ENCODE measurements at places on chromosomes 12 and 14.

- H3K27me3 ChIP-seq = peaks cover 6% of the 10 kb centered on the region
- no peak overlapping the region for H3K27ac ChIP-seq
- peaks cover 37% of the 10 kb centered on the region for H3K4me1 ChIP-seq
- peaks cover 71% of the 10 kb centered on the region for H3K36me3 ChIP-seq
- DNase-seq = no peak
Measured at GRCh38 chr12:52074971-52075724, 4.4 kb upstream of the SMIM41 start.

DNA sequence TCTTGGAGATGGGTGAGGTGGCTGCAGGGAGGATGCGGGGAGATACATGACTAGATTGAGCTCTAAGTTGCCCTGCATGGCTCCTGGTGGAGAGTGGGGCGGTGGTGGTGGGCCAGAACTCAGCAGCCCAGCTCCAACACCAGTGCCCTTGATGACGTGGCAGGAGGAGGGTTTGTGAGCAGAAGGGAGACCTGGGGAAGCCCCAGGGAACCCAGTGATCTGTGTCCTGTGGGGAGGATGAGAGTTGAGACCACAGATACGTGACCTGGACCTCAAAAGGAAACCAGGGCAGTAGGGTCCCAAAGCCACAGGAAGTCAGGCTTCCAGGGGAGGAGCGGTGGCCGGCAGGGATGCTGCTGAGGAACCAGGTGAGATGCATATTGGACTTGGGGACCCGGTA lies 989.1 kb upstream of the TMEM132C start:
- peaks cover 4% of the 10 kb centered on the region for H3K27me3 ChIP-seq
- DNase-seq = no peak
- H3K27ac ChIP-seq = no peak overlapping the region
- H3K4me3 ChIP-seq = no peak overlapping the region
- H3K4me1 ChIP-seq = no peaks in the 10 kb centered on the region

DNA sequence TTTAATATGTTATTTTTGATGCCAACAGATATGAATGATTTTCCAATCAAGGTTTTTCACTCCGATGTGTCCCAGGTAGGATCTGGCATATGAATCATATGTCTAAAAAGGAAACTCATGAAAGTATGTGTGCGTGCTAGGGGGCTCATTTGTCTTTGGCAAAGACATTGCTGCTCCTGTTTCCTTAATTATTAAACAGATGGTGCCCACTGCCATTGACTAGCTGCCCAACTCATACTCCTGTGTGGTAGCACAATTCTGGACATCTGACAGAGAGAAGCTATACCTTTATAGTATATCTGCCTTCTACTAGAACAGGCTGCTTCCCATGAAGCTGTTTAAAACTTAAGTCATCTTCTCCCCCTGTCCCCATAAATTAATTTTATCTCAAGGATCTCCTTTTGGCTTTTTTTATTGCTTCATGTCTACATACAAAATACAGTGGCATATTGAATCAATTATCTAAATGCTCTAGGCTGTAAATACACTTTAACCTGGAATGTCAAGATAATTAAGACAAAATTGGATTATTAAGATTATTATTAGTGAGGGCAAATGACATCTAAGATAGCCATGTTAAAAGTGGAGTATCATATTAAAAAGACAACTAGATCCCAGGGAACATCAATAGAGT lies 1.4 kb upstream of the PDE3A start:
- H3K27me3 ChIP-seq = peaks cover 7% of the 10 kb centered on the region
- H3K4me3 ChIP-seq = no peak overlapping the region
- no peak overlapping the region for H3K27ac ChIP-seq

DNA sequence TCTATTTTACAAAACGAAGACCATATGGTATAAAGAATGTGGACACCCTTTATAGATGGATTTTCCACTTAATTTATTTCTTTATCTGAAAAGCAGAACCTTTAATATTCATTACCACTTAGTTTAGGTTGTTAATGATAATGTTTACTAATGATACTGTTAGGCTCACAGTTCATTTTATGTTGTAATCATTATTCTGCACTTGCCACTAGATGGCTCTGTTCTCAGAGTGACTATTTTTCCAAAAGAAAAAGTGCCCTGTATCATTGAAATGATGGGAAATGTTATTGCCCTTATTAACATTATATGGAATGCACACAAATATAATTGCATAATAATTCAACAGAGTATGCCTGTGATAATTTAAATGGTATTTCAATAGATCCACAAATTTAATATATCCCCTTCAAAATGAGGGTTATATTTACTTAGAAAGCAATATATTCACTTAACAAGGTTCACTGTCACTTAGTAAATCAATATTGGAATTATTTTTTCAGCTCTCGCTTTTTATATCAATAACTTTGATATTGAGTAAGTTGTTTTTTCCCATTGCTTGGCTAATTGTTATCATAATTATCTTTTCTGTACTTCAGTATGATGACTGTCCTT lies 95.7 kb downstream of the PDE3A start:
- H3K4me3 ChIP-seq = no peak overlapping the region
- H3K27ac ChIP-seq = no peak overlapping the region
- H3K27me3 ChIP-seq = no peaks in the 10 kb centered on the region
- no peaks in the 10 kb centered on the region for H3K36me3 ChIP-seq

- no peak overlapping the region for H3K27ac ChIP-seq
- no peak overlapping the region for H3K4me3 ChIP-seq
- peaks cover 2% of the 10 kb centered on the region for H3K27me3 ChIP-seq
- H3K36me3 ChIP-seq = no peaks in the 10 kb centered on the region
- no peak for DNase-seq
Measured at GRCh38 chr14:23633160-23633701, 2.9 kb upstream of the DHRS2 start.
